Adipocyte (in vitro differentiated cells): ENCODE measurements at places on chromosomes 16 and 17.

DNA sequence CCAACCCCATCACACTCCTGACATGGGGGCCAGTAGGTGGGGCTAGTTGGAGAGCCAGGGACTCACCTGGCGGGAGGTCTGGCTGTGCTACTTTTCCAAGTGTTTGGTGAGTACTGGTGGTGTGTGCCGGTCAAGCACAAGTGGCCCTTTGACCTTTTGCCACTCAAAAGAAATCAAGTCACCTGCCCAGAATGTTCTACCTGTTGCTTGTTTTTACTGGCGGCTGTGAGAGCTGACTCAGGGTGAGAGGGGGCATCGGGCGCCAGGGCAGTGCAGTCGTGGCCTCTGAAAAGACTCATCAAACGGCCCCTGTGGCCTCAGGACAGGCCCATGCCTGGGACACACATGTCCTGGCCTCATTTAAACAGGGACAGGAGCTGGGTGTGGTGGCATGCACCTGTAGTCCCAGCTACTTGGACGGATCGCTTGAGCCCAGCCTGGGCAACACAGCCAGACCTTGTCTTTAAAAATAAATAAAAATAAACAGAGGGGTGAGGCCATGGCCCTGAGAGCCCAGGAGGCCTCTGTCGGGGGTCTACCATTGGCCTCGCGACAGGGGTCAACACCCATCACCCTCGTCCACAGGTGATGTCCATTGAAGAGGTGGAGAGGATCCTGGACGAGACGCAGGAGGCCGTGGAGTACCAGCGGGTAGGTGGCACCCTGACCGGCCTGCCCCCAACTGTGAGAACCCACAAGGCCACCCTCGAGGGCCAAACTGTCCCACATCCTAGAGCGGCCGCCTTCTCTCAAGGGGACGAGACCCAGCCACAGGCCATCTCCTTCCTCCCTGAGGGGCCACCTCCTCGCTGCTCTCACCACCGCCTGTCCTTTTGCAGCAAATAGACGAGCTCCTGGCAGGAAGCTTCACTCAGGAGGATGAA is 5.0 kb downstream of the CHMP6 start:
- no peak for DNase-seq

DNA sequence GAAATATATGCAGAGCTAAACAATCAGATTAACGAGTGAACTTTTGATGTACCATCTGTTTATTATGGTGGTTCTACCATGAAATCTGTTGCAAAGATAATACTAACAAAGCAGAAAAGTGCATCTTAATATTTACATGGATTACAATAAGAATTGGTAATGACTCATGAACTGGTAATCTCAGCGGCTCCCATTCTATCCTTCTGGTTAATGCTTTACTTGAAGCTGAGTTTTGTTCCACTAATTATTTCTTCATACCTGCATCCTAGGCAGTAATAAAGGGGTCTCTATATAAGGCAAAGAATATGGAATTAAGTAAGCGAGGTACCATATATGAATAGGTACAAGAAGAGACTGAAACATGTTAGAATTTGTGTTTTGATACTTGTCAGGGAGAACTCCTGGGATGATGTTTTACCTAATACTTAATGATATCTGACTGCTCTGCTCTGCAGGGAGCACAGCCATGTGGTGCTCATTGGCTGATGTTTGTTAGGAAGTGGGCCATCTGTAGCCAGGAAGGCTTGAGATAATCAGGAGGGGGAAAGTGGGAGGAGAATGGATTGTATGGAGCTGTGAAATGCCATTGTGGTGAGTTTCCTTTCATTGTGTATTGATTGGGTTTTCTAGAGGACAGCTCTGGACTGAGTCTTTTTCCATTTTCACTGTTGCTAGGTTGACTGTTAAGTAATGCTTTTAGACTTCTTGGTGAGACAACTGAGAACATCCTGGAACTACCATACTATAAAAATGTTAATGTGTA is 52.6 kb downstream of the MAP2K6 start:
- no peak for DNase-seq

- DNase-seq, result no peak
These were observed 19.6 kb downstream of the TMC6 start for GRCh38 chr17:78108726-78109488.

DNA sequence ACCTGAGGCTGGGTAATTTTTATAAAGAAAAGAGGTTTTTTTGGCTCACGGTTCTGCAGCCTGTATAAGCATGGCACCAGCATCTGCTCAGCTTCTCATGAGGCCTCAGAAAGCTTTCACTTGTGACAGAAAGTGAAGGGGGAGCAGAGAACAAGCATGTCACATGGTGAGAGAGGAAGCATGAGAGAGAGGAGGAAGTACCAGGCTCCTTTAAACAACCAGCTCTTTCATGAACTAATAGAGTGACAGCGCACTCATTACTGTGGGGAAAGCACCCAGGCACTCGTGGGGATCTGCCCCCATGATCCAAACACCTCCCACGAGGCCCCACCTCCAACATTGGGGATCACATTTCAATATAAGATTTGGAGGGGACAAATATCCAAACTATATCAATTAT is 86.8 kb downstream of the USP32 start:
- DNase-seq, result no peak

DNA sequence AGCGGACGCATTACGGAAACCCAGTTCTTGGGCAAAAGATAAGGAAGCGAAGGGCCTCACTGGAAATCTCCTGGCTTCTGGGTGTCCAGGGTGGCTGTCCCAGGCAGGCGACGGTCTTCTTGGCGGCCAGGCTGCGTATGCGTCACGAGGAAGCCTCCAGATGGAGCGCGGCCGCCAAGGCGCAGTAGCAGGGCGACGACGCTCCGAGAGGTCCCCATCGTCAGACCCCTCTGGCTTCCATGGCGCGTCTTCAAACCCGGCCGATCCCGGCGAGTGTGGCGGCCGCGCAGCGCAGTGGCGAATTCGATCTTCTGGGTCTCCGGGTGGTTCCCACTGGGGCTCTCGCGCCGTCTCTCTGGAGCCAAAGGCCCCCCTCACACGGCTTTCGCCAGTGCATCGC is 13.8 kb upstream of the ANKRD40CL start:
- DNase-seq, result no peak

DNA sequence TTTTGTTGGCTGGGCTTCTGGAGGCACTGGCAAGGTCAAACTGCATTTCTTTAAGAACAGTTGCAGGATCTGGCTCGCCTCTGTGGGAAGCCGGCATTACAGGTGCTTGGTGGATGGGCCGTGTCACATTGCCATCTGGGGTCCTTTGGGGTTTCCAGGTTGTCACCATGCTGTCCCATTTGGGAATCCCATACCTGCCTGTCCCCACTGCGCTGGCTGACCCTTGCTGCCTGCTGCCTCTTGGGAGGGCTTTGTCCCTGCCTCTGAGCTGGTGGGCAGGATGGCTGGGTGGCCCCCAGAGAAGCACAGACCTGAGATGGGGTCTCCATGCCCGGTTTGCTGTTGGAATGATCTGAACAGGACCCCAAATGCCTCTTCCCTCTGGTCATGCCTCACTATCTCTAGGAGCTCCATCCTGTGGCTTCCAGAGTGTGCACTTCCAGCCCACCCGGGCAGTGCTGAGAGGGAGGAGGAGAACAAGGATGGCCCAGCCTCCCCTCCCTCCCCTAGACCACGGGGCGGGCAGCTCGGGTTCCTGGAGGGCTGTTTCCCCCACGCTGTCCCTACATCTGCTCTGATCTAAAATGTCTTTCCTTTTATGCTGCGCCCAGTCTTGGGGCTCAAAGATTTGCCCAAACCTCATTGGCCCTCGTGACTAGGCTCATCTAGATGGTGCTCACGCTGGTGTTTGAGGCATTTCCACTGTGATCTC is 28.0 kb downstream of the OR1D5 start:
- no peak for DNase-seq

GRCh38 chr17:75403131-75403530 is 2.3 kb downstream of the GRB2 start:
- no peak for DNase-seq

- no peak for DNase-seq
These were observed at the start of gene CTRB2 for GRCh38 chr16:75206749-75207451. Gene CTRB2, minus strand, starts transcription at chr16:75207161. Its CDS starts 20 bp downstream, at chr16:75207141.

- peak; percentile 95 for DNase-seq
These were observed at the start of gene GAA for GRCh38 chr17:80101011-80101945. Gene GAA, plus strand, starts transcription at chr17:80101581. Its CDS starts 3,006 bp downstream, at chr17:80104587.

GRCh38 chr17:34579979-34580684 is 750 bp downstream of the TMEM132E start:
- DNase-seq, result peak; percentile 56

DNA sequence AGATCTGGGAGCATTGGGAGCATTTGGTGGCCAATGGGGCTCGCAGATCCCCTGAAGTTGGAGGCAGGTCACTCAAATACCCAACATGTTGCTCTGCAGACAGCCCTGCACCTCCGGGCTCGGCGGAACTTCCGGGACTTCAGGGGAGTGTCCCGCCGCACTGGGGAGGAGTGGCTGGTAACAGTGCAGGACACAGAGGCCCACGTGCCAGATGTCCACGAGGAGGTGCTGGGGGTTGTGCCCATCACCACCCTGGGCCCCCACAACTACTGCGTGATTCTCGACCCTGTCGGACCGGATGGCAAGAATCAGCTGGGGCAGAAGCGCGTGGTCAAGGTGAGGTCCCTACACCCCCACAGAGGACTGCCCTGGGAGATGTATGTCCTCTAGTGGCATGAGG is 16.4 kb downstream of the MVP start:
- DNase-seq, result no peak

DNA sequence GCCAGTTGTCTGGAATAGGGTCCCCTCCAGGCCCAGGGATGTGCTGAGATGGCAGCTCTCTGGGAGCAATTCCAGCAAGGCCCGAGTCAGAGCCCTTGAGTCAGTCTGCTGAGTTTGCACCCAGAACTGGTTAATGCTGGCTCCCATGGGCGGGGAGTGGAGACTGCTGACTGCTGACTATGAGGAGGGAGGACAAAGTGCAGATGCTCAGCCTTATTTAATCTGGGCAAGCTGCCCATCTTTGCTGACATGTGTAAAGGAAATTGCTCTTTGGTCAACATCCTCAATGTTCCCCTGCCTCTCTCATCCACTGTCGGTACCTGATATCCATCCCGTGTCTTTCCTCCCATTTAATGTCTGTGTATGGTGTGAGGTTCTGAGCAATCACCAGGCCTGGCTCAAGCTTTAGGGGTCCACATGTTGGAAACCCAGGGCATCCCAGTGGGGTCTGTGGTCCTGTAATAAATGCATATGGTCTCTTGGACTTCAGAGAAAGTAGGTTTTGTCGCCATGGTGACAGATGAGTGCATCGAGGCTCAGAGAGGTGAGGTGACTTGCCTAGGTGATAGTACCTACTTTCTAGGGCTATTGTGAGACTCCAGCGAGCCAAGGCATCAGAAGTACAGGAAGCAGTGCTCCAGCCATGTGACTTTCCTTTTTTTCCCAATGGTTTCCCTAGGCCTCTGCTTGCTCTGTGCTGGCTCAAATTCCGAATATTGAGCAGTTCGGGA is 20.0 kb upstream of the RNF135 start:
- peak; percentile 65 for DNase-seq

DNA sequence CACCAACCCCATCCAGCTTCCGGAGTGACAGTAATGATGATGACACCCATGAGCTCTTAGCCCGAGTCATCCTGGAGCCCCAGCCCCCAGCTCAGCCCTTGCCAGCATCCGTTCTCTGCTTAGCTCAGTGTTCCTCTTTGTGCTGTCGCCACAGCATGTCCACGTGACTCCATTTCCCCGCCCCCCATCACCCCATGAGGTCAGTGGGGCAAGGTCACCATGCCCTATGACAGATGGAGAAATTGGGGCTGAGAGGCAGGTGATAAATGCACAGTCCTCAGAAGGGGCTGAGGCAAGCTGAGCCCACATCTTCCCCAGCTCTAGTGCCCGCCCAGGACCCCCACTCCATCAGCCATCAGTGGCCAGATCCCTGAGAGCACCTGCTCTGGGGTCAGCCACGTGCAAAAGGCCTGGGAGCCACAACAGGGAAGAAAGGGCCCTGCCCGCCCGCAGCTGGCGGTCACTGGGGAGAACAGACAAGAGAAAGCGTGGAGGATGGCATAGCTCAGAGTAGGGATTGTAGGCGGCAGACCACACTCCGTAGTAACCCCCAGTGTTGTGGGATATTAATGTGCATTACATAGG is 17.1 kb downstream of the ITGB4 start:
- no peak for DNase-seq

DNA sequence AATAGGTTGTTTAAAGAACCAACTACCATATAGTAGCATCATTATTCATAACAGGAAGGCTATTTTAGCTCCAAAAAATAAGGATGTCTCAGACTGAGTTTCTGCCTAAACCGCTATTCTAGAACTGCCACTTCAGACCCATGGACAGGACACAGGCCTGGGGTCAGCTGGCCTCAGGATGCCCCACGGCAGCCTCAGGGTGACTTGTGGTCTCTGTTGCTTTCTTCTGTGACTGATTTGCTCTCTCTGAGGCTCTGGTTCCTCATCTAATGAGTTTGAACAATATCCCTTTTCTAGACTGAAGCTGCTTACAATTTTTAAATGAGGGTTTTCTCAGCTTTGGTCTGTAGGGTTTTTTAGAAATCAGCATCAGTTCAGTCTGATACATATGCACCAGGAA is 31.8 kb upstream of the IRF8 start:
- no peak for DNase-seq

DNA sequence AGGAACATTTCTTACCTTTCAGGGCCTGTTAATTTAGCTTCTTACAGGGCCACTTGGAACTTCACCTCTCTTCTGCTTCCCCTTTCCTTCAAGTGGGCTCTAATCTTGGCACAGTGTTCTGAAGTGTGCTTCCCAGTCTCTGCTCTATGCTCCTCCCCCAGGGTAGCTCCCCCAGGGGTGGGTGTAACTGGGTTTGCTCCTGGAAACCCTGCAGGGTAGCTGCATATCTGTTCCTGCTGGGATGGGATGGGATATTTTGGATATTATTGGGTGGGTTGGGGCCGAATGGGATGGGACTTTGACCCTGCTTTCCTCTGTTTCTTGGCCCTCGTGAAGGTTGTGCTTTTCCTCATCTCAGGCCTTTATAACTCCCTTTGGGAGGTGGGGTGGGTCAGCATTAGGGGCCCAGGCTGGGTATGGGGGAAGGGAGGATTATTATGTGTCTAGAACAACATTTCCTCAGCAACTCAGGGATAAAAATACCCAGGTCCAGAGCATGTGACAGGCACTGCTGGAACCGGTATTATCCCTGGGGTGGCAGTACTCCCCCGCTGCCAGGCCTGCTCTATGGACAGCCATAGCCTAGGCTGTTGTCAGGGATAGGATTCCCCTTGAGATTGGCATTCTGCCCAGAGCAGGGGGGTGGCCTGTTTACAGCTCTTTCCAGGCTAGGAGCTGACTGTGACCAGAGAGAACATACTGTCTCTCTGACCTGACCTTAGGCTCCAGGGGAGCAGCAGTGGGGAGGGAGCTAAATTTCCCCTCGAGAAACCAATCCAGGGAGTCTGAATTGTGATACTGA is 5.0 kb downstream of the NFE2L1 start:
- peak; percentile 47 for DNase-seq

GRCh38 chr17:2457913-2458312 is 53.8 kb downstream of the METTL16 start:
- DNase-seq, result no peak

- peak; percentile 84 for DNase-seq
These were observed 82.1 kb downstream of the METRNL start for GRCh38 chr17:83161298-83162034.
